CD4-positive, alpha-beta T cell treated with Interleukin-2 at 100 ng/mL for 4 hours (primary cell): ENCODE measurements at places on chromosomes 6 and 20.

DNA sequence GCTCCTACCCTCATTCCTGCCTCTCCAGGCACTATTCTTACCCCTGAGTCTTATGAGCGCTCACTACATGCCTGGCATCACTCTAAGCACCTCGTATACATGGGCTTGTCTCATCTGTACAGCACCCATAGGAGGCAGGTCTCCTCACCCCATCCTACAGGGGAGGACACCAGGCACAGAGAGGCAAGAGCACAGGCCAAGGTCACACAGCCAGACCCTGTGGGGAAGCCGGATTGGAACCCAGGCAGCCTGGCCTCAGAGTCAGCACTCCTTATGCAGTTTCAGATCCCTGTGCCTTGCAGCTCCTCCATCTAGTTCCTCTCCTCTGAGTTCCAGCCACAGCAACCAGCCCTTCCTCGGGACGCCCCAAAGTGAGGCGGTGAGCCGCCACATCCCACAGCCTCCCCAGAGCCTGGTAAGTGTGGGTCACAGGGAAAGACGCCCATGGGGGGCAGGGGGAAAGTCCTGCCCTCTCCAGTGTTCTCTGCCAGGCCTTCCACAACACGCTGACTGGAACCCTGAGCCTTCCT lies 103.3 kb downstream of the NFATC2 start:
- DNase-seq: no peak

- no peak for DNase-seq
Measured at GRCh38 chr20:6614836-6615235, 152.7 kb upstream of the BMP2 start.

DNA sequence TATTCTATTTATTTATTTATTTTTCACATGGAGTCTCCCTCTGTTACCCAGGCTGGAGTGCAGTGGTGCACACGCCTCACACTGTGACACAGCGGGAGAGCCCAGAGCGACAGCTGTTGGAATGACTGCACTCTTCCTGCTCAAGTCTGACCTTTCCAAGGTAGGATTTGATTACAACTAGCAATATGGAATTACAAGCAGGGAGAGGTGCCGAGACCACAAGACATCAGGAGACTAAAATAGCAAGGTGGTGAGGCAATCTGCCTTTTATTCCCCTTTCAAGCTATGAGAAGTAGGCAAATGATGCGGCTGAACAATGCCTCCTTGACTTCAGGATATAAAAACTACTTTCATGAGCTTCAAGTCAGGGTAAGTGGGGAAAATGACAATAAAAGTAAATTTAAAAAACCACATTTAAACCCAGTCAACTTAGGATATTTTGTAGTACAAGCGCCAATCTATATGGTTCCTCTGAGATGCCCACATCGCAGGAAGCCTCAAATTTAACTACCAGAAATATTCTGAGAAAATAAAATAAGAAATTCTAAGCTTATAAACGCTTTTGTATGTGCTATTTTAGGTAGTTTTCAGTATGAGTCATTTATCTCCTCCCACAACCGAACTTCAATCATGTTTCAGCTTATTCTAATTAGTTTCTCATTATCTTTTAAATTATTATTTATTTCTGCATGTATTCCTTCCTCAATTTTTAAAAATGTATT lies 146.9 kb upstream of the SGK1 start:
- DNase-seq: no peak

DNA sequence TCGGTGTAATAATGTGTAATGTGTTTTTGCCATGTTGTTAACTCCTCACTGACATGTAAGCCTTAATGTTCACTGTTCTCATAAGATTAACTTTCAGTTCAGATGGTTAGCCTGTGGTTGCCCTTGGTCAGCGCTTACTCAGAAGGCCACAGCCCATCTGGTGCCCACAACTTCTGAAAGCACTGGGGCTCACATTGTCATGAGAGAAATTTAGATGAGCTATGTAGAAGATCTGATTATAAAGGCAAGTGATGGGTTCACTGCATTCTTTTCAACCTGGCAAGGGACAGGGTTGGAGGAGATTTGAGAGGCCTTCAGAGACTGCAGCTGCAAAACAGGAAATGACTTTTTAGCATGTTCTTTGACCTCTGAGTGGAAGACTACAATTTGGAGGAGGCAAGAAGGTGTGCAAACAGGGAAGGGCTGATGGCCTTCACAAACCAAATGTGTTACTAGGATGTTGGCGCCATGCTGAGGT lies 242.3 kb upstream of the SUPT3H start:
- DNase-seq: peak; percentile 7

DNA sequence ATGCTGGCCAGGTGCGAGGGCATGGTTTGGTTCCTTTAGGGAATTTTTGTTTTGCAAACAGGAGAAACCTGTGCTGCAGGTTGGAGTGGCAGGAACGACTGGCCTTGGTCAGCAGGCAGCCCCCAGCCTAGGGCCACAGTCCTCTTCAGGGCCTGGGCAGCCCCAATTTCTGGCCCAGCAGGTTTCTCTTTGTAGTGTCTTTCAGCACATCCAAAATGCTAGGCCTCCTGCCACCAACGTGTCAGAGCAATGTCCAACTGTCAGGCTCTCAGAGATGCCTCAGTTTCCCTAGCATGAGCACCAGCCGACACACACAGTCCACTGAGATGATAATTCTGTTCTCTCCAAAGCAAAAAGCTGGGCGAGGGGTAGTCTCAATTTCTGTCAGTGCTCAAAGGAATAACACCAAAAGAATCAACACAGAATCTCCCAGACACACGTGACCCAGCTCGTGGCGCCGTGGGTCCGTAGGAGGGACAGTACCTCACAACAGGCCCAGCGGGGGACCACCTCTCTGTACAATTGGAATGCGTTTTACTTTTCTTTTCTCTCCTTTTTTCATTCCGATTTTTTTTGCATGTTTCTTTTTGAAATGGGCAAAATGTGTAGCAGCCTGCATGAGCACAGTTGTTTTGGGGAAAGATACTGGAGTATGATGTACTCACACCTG lies 125.9 kb downstream of the TAF4 start:
- no peak for DNase-seq
